T-helper 17 cell (primary cell): ENCODE measurements at places on chromosomes 12 and 14.

DNA sequence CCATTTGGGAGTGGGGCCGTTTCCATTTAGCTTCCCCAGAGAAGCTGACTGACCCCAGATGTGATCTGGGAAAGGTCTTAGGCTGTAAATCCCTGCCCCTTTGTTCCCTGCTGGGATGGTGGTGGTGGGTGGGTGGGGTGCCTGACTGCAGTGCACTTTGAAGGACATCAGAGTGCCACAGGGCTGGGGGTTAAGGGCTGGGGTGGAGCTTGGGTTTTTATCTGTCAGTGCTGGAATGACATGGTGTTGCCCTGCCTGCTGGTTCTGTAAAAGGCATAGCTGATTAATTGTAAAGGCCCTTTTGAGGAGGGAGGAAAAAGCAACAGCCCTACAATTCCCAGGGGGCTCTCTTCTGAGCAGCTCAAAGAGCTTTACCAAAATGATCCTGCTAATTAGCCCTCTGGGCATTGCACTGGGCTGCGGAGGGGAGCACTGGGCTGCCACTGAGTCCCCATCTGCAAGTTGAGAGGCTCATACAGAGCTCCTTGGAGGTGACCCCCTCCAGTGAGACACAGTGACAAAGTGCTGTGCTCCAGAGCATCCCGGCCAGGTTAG is 21.1 kb downstream of the PLEKHG3 start:
- no peak for DNase-seq

- no peak for DNase-seq
These were observed 168.6 kb downstream of the STXBP6 start for GRCh38 chr14:24881116-24881893.

GRCh38 chr12:104056419-104056972 is 6.5 kb upstream of the GLT8D2 start:
- no peak for DNase-seq

DNA sequence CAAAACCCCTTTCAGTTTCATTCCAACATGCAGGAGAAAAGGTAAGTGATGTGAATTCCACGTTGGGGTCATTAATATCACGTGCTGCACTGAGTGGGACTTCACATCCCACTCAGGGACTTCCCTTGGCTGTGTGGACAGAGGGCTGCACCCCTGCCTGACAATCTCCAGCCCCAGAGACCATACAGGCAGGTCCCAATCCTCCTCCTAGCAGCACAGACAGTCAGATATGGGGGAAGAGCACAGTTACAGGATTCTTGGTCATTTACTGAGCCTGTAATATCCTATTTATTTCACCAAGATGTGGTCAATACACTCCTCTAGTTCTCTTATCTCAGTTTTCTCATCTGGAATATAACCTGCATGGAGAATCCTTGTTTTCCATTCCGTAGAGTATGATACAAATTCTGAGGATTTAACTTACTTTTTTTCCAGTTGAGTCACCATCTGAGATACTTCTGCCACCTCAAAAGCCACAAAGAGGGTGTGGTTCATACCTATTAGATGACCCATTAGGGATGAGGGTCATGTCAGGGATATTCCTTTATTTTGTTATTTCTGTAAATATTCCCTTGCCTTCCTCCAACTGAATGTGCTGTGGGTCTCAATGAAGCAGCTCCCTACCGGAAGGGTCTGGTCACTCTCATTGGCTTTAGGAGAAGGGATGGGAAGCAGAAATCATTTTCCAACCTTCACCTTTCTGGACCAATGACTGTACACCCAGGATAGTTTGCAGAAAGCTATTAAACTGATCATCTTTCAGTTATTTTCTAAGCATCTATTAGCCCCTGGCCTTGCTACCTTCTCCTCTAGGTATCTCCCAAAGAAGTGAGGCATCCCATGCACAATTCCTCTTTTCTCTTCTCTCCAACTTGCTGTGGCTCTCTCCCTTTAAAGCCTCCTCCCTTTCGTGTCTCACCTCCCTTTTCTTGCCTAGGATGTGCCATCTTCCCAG is 43.0 kb upstream of the NTF3 start:
- DNase-seq = no peak

DNA sequence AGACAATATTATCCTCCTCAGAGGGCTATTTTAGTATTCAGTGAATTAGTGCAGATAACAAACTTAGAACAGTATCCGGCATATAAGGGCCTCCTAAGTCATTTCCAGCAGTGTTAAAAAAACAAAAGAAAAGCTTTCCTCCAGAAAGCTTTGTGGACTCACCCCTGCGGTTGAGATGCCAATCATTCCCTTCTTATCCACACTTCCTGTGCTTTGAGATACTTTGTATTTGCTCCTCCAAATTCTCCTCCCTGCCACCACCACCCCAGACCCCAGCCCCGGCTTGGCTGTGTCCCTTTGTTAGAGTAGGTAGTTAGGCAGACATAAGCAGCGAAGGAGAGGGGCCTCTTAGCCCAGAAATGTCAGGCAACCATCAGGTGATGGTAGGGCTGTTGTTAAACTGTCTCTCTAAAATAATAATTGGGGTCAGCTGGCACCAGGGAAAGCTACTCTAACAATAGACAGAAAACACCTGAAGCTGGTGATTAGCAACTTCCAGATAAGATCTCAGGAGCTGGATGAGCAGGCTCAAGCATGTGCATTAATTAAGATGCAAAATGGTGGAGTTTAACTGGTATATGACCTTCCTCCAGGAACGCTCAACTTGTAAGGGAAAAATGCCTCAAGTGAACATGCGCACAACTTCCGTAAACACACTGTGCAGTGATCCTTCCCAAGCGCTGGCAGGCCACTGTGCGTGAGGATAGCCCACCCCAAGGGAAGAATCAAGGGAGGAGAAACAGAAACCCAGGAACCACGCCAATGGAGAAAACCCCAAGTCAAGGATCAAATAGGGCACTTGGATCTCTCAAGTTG is 152.1 kb upstream of the EEA1 start:
- DNase-seq = no peak

DNA sequence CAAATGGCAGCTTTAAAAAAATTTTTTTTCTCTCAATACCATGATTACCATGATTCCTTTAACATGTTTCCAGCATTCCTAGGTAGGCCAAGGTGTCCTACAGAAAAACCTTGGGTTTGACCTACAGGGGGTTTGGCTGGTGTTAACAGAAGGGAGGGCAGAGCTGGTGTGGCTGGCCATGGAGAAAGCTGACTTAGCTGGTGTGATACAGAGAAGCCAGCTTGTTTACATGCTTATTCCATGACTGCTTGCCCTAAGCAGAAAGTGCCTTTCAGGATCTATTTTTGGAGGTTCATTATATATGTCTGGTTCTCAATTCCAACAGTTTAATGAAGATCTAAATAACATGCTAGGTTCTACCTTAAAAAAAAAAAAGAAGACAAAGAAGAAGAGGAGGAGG is 68.6 kb downstream of the EEA1 start:
- no peak for DNase-seq

GRCh38 chr14:88079624-88080023 is 74.7 kb downstream of the GPR65 start:
- DNase-seq = no peak

GRCh38 chr12:618605-619004 is 44.6 kb downstream of the NINJ2 start:
- no peak for DNase-seq

DNA sequence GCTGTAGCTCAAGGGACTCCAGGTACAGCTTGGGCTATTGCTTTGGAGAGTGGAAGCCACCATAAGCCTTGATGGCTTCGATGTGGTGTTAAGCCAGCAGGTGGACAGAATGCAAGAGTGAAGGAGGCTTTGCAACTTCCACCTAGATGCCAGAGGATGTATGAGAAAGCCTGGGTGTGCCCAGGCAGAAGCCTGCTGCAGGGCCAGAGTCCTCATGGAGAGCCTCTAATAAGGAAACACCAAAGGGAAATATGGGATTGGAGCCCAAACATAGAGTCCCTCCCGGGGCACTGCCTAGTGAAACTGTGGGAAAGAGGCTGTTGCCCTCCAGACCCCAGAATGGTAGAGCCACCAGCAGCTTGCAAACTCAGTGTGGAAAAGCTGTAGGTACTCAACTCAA is 9.8 kb upstream of the DICER1 start:
- no peak for DNase-seq

- DNase-seq = no peak
These were observed 67.9 kb downstream of the TSPAN9 start for GRCh38 chr12:3145033-3145432.
